Mesenteric fat pad (tissue), 1 donor: ENCODE measurements at places on chromosomes 7 and 10. TPM values are rescaled to one million over a fixed set of nuclear protein-coding genes. Genes with fewer than 3 reads are reported as not detected.

GBX1 gene
- not detected for total RNA-seq

WNT8B gene
- total RNA-seq, result not detected

- DNase-seq, result no peak
These were observed 145.5 kb upstream of the AUTS2 start for GRCh38 chr7:69452797-69453196.

GRCh38 chr10:111295788-111296187 lies 219.0 kb downstream of the ADRA2A start:
- no peak for DNase-seq

DNA sequence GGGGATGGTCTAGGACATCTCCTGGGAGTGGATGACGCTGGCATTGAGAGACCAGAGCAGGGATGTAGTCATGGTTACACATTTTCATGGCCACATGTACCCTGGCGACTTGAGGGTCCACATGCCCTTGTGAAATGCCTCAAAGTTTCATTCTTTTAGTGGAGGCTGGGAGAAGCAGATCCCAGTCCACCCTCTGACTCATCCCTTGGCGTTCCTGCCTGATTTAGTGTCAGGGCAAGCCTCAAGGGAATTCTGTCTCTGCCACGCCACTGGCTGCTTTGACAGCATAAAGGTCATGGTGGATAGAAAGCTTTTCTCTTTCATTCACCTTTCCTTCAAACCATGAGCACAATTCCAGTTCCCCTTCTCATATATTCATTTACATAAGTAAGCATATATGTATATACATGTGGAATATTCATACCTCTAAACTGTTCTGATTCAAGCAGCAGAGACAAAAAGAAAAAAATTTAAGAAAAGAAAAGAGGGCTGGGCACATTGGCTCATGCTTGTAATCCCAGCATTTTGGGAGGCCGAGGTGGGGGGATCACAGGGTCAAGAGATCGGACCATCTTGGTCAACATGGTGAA lies 21.8 kb upstream of the KIF5B start:
- no peak for DNase-seq

- no peak for DNase-seq
These were observed 216.1 kb upstream of the ZMIZ1 start for GRCh38 chr10:78852466-78853240.

DNA sequence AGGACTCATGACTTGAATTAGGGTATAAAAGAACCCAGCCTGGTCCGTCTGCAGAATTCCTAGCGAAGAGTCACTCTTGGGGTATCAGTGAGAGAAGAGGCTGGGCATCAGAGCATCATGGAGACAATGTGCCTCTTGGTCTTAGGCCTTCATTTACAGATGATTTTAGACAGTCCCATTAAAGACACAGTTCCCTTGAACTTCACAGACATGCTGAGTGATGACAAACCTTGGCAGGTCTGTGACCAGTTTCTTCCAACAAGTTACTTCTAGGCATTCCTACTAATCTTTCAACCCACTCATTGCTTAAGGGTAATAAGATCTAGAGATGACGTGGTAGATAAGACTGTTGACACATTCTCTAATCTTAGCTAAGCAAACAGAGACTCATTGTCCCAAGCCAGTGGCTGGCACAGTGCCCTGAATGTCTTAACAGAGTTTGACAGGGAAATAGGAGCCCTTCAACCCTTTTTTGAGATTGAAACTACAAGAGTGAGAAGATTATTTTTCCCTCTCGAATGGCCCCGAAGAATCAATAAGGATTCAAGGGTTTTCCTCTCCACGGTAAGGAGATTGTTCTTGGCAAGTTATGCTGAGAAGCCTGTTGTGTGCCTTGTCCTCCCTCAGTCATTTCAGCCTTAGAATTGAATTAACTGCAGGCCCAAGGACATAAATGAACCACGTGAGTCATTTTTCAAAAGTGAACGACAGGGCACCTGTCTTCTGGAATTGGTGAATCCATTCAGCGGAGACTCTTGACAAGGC lies 281.1 kb downstream of the CCDC3 start:
- no peak for DNase-seq

NACAD gene
- 6.2 TPM for total RNA-seq

DNA sequence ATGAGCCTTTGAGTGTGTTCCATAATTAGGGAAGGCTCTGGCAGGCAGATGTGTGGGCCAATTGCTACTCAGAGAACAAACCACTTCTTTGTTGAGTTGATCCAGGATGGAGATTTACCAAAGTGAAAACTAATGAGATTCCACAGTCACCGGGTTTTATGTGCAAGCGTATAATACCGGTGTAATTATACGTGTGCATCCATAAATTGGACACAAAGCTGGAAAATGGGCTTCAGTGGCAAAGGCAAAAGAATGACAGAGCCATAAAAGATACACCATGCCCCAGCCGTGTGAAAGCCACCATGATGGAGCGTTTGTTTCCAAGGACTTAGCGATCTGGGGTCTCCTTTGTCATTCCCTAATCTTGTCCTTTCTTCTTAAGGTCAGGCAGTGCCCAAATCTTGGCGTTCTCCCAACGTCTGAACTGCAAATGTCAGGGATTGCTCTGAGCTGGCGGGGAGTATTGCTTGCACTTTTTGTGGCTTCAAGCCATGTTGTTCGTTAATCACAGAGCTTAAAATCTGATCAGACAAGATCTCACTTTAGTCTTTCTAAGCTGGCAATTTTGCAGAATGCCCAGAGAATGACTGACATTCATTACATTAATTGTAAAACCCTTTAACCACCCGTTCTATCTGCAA lies 70.1 kb downstream of the NPTX2 start:
- no peak for DNase-seq

- DNase-seq, result no peak
These were observed 113.3 kb downstream of the CPEB3 start for GRCh38 chr10:92177546-92177945.

DNA sequence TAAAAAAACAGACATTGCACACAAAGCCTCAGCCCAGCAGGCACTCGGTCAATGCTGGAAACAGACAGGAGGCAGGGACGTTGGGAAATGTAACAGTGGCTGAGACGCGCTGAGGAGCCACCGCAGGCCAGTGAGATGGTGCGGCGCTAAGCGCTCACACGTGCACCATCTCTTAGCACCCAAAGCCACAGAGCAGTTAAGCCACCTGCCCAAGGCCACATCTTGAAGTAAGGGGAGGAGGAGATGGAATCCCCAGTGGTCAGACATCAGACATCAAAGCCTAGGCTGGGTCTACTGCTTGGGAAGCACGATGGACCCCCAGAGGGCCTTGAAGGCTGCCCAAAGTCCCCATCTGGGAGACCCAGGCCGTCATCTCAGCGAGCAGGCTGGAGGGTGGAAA lies 15.6 kb downstream of the LAT2 start:
- no peak for DNase-seq

DNA sequence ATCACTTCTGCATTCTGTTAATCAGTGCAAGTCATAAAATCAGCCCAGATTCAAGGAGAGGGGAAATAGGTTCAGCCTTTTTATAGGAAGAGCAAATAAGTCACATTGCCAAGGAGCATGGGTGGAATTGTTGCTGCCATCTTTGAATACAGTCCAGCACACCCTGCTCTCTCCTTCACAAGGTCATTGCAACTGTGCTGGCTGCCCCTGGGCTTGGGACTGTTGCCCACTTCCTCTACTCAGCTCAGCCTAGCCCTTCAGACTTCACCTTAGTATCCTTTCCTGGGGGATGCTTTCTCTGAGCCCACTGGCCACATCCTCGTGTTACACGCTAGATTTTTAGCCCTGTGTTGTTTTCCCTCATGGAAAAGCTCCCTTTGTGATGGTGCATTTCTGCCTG lies 527.7 kb downstream of the GALNT17 start:
- peak; percentile 18 for DNase-seq

ANK3 gene
- total RNA-seq, result 3.8 TPM

GRCh38 chr7:120955577-120956149 lies 5.1 kb downstream of the ING3 start:
- DNase-seq, result no peak

- no peak for DNase-seq
These were observed 637 bp downstream of the HSPA14 start for GRCh38 chr10:14838582-14839304.

GRCh38 chr7:6227294-6227846 lies 45.1 kb downstream of the CYTH3 start:
- DNase-seq, result no peak

DNA sequence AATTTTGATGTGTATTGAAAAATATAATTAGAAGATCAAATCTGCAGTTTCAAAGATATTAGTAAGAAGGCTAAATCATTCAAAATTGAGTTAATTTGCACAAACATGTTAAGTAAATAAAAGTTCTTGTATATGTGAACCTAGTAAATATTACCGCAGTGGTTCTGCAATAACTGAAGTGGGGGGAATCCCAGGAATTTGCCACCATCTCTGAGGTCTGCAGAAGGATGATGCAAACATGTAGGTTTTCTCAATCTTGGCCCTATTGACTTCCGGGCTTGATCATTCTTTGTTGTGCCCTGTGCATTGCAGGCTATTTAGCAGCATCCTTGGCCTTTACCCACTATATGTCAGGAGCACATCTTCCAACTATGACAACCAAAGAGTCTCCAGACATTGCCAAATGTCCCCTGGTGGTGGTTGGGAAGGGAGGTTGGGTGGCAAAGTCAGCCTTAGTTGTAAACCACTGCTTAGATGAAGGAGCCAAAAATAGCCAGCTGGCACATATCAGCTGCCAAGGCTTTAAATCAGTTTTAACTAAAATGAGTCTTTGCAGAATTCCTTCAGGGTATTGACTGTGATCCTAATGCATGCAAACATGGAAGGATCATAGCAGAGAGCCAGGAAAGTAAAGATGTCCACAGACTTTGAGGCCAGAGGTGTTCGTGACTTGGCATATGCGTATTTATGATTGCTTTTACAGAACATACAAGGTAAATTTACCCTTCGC lies 146.3 kb downstream of the TRIL start:
- no peak for DNase-seq

DNA sequence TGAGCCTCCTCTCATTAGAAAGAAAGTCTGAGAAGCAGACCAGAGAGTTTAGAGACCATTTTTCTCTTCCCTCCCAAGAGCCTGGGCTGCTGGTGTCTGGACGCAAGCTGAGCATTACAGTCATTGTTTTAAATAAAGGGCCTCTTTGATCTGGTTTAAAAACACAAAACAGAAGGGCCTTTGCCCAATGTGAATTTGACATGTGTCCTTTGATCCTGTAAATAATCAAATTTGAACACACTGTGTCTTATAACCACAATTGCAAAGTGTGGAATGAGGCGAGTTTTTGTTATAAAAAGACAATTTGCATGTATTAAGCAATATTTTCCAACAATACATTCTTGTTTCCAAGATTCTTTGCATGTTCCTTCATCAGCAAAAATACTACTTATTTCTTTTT lies 158.5 kb downstream of the C7orf25 start:
- DNase-seq, result no peak

OR2A12 gene
- not detected for total RNA-seq

EBLN1 gene
- not detected for total RNA-seq

NPTX2 gene
- 23.8 TPM for total RNA-seq

DNA sequence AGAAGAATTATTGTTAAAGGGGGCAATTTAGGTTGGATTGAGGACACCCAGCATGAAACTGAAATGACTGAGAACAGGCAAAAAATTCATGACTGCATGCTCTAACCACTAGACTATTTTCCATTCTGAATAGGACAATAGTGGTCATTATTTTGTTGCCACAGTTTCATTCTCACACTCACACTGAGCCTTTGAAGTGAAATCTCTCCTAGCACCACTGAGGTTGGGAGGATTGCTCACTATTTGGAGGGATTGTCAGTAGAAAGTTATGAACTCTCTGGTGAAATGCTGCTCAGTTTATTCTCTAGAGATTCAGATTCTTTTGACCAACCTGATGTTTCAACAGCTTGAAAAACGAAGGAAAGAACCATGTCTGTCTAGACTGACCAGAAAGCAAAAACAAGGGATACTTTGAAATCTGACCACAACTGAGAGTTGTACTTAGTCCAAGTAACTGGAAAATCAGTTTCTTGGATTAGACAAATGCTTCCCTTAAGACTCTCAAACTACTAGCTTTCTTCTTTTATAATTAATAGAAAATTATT lies 191.2 kb downstream of the DYNC1I1 start:
- DNase-seq, result no peak
